ENCODE measurements at places on chromosomes 12 and 14. TPM values are rescaled to one million over a fixed set of nuclear protein-coding genes. Genes with fewer than 3 reads are reported as not detected.

Gene DTX1
- not detected for total RNA-seq

Gene PLEKHG3
- 9.5 TPM for total RNA-seq

Gene AMDHD1
- total RNA-seq = 6.5 TPM

Gene SLC2A14
- 6.6 TPM for total RNA-seq

Gene FGD4
- total RNA-seq = 5.3 TPM

Gene CCDC38
- 0.18 TPM for total RNA-seq

Gene SYCP3
- not detected for total RNA-seq

Gene RTL1
- total RNA-seq = 0.04 TPM

Gene TRMT5
- total RNA-seq = 16.0 TPM

Gene TPPP2
- 0.58 TPM for total RNA-seq

Gene BIN2
- not detected for total RNA-seq

Gene CDCA3
- 56.5 TPM for total RNA-seq

Gene TRPV4
- total RNA-seq = 0.35 TPM

Measured in HepG2 (cell line).